Stimulated activated CD8-positive, alpha-beta memory T cell treated with anti-CD3 and anti-CD28 coated beads, Interleukin-4, amount 100 ng/mL, for 1 hour (primary cell): ENCODE measurements at places on chromosomes 5 and 9.

DNA sequence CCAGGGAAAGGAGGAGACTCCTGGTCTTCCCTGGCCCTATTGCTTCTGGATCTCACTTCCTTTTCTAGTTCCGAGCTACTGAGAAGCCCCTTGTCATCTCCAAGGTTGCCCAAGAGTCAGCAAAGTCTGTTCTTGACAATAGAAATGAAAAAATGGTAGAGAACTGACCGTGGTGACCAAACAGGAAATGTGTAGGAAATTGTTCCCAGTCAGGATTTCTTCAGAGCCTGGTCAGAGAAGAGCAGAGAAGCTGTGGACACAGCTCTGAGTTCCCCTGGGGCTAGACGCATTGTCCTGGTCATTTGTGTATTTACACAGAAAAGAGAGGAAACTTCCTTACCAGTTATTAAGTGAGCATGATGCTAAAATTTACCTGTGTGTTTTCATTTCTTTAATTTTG lies 35.6 kb downstream of the S1PR3 start:
- no peak for DNase-seq

DNA sequence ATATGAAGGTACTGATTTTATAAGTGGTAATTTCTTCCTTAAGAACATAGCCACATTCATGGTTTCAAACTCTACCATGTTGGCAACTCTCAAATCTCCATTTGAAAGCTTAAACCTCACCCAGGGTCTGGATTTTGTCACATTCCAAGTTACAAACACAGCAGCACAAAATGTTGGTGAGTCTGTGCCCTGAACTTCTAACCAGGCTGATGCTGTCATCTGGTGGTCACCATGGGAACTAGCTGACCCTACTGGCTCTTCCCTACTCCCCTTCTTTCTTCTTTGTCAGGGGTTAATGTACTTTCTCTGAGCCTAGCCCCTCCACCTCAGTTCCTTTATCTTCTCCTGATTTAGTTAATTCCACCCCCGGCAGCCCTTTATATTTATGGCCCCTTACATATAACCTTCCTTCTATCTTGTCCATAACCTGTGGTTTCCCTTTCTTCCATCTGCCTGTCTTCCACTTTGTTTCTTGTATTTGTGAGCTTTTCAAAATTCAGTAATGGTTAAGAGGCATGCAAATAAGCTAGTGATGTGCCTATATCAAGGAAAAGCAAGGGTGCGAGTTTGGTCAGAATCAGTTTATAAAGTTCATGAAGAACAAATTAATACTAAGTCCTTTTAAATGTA lies 35.9 kb downstream of the TGFBR1 start:
- DNase-seq: peak; percentile 27

DNA sequence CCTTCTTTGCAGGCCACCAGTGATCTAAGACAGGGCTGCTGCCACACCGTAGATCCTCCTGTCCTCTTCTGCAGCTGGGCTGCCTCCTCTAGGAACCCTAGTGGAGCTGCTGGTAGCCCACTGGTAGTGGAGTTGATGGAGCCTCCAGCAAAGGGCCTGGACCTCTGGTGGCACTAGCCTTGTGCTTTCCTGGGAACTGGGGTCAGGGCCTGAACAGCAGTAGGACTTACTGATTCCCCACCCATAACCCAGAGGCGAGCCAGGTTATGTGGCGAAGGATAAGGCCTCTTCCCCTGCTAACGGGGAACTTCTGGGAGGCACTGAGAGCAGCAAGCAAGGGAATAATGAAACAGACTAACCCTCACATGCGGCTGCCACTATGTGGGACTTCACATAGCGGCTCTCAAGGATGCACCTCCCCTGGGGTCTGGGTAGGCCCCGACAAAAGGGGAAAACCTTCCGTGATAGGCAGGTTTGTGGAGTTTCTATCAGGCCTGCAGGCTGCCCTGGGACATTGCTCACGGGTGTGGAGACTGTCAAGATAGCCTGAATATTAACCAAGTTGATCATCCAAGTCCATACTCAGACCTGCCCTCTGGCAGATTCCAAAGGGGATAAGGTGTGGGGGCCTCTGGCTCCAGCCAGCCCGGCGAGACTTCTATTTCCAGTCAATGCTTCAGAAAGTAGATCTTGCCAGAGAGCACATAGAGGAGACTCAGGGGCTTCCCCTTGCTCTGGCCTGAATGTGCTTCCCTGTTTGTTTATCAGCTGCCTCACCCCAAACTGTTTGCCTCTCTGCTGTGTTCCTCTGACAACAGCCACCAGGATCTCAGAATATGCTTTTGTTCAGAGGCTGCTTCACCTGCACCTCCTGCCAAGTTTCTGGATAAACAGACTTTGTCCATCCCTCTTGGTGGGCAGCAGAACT lies 7.4 kb downstream of the SLC22A4 start:
- DNase-seq: no peak

DNA sequence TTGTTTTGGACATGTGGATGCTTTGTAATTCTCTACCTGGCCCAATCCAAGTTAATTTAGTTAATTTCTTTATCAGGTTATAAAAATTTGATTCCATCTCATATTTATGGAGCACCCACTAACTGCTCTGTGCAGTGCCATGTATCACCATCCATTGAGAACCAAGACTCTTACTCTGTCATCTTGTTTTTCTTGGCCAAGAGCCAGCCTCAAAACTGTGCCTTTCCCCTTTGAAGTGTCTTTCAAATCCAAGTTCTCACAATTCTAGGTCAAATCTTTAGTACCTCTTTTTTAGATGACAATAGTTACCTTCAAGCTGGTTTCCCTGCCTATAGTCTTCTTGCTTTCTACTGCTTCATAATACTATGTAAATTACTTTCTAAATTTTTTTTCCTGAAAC lies 3.2 kb downstream of the COMMD10 start:
- no peak for DNase-seq

GRCh38 chr9:83413367-83413766 lies 124.8 kb downstream of the FRMD3 start:
- no peak for DNase-seq

GRCh38 chr9:131394464-131395156 lies 724 bp downstream of the PRRC2B start:
- DNase-seq: no peak

DNA sequence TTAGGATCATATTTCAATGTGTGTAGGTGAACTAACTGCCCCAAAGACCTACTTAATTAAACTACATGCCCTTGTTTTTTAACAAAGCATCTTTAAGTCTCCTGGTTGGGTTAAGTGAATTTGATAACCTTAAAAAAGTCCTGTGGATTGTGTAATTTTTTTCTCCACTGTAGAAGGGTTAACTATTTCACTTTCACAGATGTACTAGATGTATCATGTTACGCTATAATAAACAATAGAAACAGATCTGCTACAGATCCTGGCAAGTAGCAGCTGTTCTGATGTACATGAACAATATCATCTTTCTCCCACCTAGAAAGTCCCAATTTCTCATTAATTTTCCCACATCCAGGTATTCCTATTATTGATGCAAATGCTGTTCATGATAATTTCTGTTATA lies 18.9 kb downstream of the KIF24 start:
- no peak for DNase-seq

GRCh38 chr9:70257991-70258691 lies 637 bp upstream of the SMC5 start:
- peak; percentile 3 for DNase-seq
